Skin of body (tissue), 3 donors: ENCODE measurements at places on chromosomes 11 and 22.

GRCh38 chr11:65317025-65317786 is 2.5 kb downstream of the CDC42EP2 start:
- peak; percentile 95 for DNase-seq

GRCh38 chr11:11605821-11606450 is 15.9 kb downstream of the GALNT18 start:
- no peak for DNase-seq

DNA sequence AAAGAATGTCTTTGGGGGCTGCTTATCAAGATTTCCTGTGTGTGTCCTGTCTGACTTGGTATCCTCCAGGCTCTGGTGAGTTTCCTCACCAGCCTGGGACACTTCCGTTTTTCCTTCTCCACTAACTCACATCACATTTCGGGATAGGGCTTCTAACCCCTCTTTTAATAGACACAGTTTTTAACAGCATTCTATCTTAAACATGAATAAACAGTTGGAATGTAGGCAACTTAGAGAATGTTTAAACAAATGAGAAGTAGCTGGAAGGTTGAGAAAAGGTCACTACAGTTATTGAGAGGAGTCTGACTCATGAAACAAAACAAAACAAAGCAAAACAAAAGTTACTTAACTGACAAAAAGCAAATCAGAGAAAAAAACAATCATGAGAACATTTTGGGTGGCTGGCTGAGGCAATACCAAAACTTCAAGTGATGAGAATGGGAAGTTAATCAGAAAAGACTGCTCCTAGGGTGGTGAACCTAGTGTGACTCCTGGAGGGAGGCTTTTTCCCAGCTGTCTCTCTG is 64.7 kb upstream of the CTSC start:
- DNase-seq = no peak

GRCh38 chr11:9738116-9738515 is 74.2 kb downstream of the SWAP70 start:
- no peak for DNase-seq

DNA sequence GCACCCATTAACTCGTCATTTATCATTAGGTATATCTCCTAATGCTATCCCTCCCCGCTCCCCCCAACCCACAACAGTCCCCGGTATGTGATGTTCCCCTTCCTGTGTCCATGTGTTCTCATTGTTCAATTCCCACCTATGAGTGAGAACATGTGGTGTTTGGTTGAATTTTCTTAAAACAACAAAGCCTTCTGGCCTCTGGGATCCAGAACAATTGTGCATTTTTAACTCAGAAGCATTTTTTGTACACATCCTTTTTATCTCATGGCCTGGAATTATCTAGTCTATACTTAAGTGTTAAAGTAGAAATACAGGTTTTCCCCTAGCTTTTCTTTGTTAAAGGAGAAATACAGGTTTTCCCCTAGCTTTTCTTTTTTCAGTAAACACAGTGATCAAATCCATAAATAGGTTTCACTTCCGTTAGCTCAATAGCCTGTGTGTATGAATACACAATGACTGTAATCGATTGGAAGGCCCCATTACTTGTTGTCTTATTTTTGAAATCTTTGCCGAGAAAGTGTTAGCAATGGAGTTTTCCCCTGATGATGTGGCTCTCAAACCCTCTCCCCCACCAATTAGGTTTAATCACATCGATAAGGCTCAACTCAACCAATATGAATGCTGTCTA is 125.6 kb upstream of the PITPNB start:
- no peak for DNase-seq
